ENCODE measurements at places on chromosomes 12 and 14. TPM values are rescaled to one million over a fixed set of nuclear protein-coding genes. Genes with fewer than 3 reads are reported as not detected.

The PLD4 gene
- not detected for total RNA-seq

The NELL2 gene
- total RNA-seq = 0.52 TPM

The CISTR gene
- total RNA-seq = 3.7 TPM

The AKAP3 gene
- 7.1 TPM for total RNA-seq

The RNU7-1 gene
- total RNA-seq = not detected

The AHNAK2 gene
- 5.7 TPM for total RNA-seq

The GPRC5D gene
- total RNA-seq = not detected

The PAPLN gene
- total RNA-seq = 6.7 TPM

The GLIPR1L2 gene
- total RNA-seq = 3.8 TPM

The RND1 gene
- 0.70 TPM for total RNA-seq

The GRIP1 gene
- total RNA-seq = 5.3 TPM

The MIP gene
- total RNA-seq = not detected

The VPS37B gene
- total RNA-seq = 41.1 TPM

The KITLG gene
- total RNA-seq = 9.6 TPM

The SLC17A8 gene
- not detected for total RNA-seq

The MORN3 gene
- not detected for total RNA-seq

The TSHR gene
- total RNA-seq = not detected

The RASSF8 gene
- total RNA-seq = 44.4 TPM

The NOC4L gene
- 6.9 TPM for total RNA-seq

The AKAP6 gene
- total RNA-seq = 117 TPM

The SPTB gene
- 102 TPM for total RNA-seq

The GDF3 gene
- total RNA-seq = not detected

The SLC7A7 gene
- 28.5 TPM for total RNA-seq

The VRTN gene
- total RNA-seq = not detected

The CD163 gene
- total RNA-seq = 165 TPM

The ESRRB gene
- 14.8 TPM for total RNA-seq

The B3GNT4 gene
- total RNA-seq = not detected

The PZP gene
- not detected for total RNA-seq

The KDM5A gene
- total RNA-seq = 19.3 TPM

The PTPN6 gene
- total RNA-seq = 3.7 TPM

The PIWIL1 gene
- not detected for total RNA-seq

The CAPZA3 gene
- not detected for total RNA-seq

The SUPT16H gene
- 30.0 TPM for total RNA-seq

The SERPINA12 gene
- not detected for total RNA-seq

The C2CD5 gene
- 15.1 TPM for total RNA-seq

The TEX52 gene
- total RNA-seq = not detected

The AMN gene
- 0.71 TPM for total RNA-seq

The CCDC184 gene
- total RNA-seq = 1.4 TPM

The FGF6 gene
- total RNA-seq = not detected

The ACSS3 gene
- total RNA-seq = 20.3 TPM
